ENCODE measurements at places on chromosomes 2 and 18. TPM values are rescaled to one million over a fixed set of nuclear protein-coding genes. Genes with fewer than 3 reads are reported as not detected.
A peak's percentile ranks its signal among the peaks of the same experiment; 100 is the strongest.

Gene EFR3B
- total RNA-seq, result 1.7 TPM

Gene DAW1
- total RNA-seq, result 0.37 TPM

Gene DSG4
- not detected for total RNA-seq

Gene TOGARAM2
- total RNA-seq, result 0.60 TPM

Gene FKBP1B
- total RNA-seq, result 5.9 TPM

Gene CENPA
- total RNA-seq, result not detected

Gene MOGAT1
- total RNA-seq, result not detected

Gene PRKD3
- 39.4 TPM for total RNA-seq

Gene LIMS3
- total RNA-seq, result 4.9 TPM

Gene CTAGE1
- not detected for total RNA-seq

Gene ANKRD30B
- not detected for total RNA-seq

Gene COL4A3
- 0.76 TPM for total RNA-seq

Gene RGPD3
- total RNA-seq, result 0.14 TPM

GRCh38 chr2:23703583-23704385 lies 223.1 kb downstream of the ATAD2B start:
- DNase-seq, result peak; percentile 70

- DNase-seq, result no peak
Measured at GRCh38 chr2:220619525-220620220, 952.4 kb downstream of the EPHA4 start.

- peak; percentile 70 for DNase-seq
Measured at GRCh38 chr18:79740521-79741361, 57.0 kb upstream of the KCNG2 start.

DNA sequence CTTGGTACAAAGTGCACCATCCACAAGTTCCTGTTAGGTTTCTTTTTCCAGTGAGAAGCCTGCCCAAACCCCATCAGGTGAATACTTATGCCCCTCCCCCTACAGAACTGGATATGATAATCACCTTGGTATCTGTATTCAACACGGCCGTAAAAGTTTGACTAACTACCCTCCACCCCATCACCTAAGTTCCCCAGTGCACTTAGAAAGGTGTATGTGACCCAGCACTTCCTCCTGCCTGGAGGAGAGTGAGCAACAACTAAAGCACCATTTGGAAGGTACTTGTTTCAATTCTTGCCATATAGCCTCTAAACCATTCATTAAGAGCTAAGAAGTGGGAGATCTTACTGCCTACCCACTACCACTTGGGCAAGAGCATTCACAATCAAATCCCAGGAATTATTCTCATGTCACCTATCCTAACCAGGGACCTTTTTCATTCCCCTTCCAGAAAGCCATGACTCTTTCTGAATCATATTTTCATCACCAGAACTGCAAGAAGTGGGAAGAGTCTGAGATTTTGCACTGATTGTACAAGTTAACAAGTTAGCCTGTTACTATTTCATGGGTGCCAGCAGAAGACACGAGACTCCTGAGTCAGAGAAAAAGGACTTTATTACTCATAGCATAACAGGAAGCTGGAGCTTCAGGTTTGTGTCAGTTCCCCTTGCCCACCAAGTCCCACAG lies 53.5 kb upstream of the NDUFV2 start:
- no peak for DNase-seq

GRCh38 chr18:52340406-52341102 lies 557 bp downstream of the DCC start:
- no peak for DNase-seq

DNA sequence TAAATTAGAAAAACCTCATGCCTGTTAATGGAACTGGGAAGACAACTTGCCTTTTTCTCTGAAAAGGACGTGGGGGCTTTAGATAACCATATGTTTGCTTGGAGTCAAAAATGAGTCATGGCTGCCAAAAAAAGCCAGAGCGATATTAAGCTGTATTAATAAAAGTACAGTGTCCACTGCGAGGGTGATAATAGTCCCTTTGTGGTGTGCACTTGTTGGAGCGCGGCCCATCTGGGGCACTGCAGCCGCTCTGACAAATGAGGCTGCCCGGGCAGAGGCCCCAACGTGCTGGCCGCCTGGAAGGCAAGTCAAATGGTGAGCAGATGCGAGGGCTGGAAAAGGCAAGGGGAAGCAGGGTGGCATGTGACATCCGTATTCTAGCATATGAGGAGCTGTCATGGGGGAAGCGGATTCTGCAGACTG lies 103.3 kb upstream of the NCK2 start:
- DNase-seq, result no peak

DNA sequence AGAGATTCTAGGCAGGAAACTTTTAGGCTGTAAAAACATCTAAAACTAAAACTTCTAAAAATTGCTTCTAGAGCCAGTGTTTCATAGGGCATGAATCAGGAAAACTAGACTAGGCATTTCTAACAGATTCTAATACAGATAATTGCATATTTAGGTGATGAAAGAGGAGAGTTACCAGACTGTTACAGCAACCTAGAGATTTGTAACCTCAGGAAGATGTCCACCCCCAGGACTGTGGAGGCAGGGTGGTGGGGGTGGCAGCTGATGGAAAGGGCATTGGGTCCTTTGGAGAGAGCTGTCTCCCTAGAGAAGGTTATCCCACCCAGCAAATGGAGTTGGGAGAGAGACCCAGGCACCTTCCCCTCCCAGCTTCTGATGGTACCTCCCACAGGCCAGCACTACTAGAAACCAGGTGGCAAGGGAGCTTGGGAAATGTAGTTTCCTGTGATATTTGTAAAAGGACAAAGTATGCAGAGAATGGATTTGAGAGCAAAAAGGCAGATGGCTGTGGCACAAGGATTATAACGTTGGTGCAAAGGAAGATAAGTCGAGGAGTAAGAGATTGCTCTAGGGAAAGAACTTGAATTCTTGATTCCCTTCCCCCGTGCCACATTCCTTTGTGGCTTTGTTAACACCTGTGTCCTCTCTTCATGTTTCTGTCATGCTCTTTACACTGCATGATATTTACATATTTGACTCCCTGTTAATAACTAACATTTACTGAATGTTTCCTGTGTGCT lies 75.6 kb upstream of the MGAT5 start:
- no peak for DNase-seq

GRCh38 chr2:88666576-88666975 lies 24.9 kb upstream of the RPIA start:
- DNase-seq, result no peak

GRCh38 chr18:37668971-37669747 lies 103.6 kb upstream of the CELF4 start:
- no peak for DNase-seq

DNA sequence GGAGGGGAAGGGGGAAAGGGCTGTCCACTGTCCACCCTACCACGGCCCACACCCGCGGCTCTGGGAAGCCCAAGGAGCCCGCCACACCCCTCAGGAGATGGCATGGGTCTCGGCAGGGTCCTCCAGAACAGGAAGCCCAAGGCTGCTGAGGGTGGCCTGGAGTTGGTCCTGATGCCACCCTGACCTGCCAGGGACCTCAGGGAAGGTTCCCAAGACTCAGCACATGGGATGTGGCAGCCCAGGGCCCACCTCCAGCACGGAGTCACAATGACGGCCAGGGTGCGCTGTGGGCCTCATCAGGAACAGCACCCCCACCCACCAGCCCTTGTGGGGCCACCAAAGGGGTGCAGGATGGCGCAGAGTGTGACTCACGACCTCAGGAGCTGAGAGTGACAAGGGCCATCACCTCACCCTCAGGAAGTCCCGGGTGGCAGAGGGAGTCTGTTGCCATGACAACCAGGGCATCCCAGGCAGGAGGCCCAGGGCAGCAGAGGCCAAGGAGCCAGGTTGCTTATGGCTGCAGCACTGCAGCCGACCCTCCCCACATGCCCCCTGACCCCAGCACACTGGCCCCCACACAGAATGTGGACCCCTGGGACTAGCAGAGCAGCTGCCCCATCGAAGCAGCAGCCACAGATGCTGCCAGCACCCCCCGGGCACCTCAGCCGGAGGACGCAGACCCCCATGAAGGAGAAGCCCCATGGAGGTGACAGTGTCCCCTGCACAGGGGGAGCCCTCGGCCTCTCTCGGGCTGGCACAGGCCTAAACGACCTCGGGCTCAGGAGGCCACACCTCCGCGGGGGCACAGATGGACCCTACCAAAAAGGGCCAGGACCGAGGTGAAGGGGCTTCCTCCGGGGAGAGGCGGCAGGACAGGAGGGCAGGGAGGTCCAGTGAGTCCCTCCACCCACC lies 34.3 kb downstream of the KIF1A start:
- peak; percentile 72 for DNase-seq

GRCh38 chr18:23277399-23277798 lies 142.1 kb downstream of the CABLES1 start:
- DNase-seq, result no peak

GRCh38 chr2:51918113-51918512 lies 886.2 kb upstream of the NRXN1 start:
- no peak for DNase-seq

DNA sequence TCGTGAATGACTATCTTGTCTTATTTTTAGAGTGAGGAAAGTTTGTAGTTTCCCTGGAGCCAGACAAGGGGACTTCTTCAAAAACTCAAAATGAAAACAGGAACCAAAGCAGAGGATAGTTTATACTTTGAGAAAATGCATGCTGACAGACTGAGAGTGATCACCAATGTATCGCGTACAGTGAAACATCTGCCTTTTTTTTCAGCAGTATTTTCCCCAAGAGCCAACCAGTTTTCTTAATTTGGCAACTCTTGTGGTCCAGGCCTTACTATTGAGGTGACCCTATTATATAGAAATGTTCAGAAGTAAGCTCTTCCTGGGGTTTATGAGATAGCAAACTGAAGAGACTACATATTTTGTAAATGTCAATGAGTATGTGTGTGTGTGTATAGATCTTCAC lies 153.7 kb upstream of the VRK2 start:
- DNase-seq, result no peak

GRCh38 chr2:152508446-152508845 lies 173.5 kb downstream of the FMNL2 start:
- no peak for DNase-seq

DNA sequence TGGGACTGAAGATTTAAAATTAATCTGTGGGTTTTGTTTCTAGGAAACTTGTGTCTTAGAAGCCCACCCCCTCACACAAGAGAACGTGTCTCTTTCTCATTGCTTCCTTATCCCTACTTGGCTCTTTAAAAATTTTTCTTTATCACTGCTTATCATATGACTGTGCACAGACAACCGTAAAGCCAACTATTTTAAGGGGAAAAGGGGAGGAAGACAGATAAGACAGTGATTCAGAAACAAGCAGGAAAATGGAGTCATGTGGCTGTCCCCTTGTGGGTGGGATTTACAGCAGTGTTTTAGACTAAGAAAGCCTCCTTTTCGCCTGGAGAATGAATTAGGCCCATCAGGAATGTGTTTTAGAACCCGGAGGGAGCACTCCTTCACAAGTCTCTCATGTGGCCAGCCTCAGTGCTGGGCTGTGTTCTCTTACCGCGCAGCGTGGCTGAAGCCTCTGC lies 17.6 kb downstream of the PRKCE start:
- no peak for DNase-seq

GRCh38 chr18:62399781-62400308 lies 74.7 kb downstream of the TNFRSF11A start:
- DNase-seq, result no peak
